ENCODE measurements at places on chromosomes 6 and 20.
A peak's percentile ranks its signal among the peaks of the same experiment; 100 is the strongest.

- DNase-seq: peak; percentile 91
Measured at GRCh38 chr20:47278907-47279348, 77.6 kb downstream of the ZMYND8 start.

GRCh38 chr6:149809798-149810197, 54.4 kb downstream of the LRP11 start:
- no peak for DNase-seq

GRCh38 chr6:143279385-143279784, 171.1 kb downstream of the ADAT2 start:
- peak; percentile 24 for DNase-seq

DNA sequence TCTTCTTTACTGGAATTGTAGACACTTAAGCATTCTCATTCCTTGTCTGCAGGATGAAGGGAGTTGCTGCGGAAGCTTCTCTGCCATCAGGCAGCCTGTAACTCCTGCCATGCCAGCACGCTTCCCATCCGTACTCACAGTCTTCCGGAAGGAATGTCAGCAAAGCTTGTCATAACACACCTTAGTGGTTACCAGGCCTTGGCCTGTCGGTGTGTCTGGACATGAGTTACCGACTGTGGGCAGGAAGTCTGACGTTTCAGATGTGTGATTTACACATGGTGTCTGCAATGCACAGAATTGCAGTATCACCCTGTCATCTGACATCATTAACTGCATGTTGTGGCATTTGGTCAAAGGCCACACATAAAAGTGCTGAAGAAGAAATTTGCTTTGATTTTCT, 102.2 kb downstream of the SLC24A3 start:
- DNase-seq: no peak

DNA sequence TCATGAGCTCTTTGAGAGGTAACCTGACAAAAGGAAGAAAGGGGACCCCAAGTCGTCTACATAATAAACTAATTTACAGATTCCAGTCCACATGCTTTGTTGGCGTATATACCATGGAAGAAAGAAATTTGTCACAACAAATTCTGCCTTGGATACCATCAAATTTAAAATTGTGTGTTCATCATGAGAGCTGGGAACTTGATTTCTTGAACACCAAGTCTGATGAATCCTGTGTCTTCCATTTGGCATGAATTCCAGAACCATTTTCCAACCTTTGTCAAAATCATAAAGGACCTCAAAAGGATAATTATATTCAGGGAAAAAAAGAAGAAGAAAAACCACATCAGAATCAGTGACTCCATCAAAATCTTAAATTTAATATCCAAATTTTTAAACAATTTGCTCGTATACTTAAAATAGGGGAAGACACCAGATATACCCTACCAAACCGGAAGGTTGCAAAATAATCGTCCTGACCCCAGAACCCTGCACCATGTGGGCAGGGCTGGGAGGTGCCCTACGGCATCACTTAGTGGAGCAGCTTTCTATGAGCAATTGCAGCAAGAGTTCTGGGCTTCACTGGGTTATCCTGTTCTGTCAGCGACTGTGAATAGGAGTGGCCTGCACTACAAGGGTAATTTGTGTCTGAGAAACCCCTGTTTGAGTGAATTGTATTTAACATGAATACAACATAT, 74.1 kb upstream of the INSM1 start:
- no peak for DNase-seq

- no peak for DNase-seq
Measured at GRCh38 chr20:12110711-12111110, 193.0 kb downstream of the BTBD3 start.

DNA sequence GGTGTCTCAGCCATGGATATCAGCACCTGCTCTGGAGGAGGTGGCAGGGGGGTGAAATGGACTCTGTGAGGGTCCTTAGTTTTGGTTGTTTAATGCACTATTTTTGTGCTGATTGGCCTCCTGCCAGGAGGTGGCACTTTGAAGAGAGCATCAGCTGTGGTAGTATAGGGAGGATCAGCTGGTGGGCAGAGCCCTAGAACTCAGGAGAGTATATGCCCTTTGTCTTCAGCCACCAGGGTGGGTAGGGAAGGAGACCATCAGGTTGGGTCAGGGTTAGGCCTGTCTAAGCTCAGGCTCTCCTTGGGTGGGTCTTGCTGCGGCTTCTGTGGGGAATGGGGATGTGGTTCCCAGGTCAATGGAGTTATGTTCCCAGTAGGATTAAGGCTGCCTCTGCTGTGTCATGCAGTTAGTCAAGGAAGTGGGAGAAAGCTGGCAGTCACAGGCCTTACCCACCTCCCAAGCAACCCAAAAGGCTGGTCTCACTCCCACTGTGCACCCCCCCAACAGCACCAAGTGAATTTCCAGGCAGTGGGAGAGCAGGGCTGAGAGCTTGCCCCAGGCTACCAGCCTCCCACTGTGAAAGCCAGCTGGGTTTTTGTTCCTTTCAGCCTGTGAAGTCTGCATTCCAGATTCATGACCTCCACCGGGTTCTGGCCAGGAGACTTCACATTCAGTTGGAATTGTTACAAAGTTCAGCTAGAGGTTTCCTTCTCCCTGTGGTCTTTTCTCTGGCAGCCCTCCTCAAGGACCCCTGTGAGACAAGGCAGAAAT, 5.7 kb upstream of the OSTM1 start:
- DNase-seq: no peak

DNA sequence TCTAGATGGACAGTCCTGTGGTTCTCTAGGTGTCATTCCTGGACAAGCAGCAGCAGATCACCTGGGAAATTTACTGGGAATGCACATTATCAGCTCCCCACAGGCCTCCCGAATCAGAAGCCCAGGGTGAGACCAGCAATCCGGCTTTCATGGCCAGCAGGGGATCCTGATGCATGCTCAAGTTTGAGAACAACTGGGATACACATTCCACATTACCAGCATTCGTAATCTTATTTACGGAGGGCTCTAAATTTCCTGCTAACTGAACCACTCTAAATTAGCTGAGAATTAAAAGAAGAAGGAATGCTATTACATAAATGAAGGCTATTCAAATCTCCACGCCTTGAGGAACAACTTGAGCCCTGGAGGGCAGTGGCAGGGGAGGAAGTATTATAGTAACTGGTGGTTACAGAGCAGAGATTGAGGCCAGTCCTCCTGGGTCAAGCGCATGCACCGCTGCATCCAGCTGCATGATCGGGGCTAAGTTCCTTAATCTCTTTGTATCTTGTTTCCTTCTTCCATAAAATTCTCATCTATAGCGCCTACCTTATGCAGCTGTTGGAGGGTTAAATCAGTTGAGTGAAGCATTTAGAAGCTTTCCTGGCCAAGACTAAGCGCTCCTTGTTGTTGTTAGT, 403.7 kb downstream of the CDH26 start:
- no peak for DNase-seq

DNA sequence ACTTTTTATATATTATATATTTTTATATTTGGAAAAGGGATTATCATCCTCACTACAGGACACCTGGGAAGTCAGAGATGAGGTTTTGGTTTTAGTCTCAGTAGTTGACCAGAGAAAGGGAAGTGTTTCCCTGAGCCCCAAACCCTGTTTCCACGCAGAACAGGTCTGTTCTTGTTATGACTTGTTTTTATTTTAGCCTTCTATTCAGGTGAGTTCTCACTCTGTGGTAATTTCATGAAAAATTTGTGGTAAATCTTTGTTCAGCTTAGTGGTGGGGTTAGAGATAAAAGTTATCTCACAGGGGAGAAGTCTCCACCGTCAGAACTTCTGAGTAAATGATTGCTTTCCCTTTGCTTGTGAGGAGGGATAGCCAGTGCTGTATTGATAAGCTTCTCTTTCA, 224.9 kb downstream of the FARS2 start:
- DNase-seq: no peak

- DNase-seq: no peak
Measured at GRCh38 chr20:57088436-57088835, 178.0 kb downstream of the BMP7 start.

DNA sequence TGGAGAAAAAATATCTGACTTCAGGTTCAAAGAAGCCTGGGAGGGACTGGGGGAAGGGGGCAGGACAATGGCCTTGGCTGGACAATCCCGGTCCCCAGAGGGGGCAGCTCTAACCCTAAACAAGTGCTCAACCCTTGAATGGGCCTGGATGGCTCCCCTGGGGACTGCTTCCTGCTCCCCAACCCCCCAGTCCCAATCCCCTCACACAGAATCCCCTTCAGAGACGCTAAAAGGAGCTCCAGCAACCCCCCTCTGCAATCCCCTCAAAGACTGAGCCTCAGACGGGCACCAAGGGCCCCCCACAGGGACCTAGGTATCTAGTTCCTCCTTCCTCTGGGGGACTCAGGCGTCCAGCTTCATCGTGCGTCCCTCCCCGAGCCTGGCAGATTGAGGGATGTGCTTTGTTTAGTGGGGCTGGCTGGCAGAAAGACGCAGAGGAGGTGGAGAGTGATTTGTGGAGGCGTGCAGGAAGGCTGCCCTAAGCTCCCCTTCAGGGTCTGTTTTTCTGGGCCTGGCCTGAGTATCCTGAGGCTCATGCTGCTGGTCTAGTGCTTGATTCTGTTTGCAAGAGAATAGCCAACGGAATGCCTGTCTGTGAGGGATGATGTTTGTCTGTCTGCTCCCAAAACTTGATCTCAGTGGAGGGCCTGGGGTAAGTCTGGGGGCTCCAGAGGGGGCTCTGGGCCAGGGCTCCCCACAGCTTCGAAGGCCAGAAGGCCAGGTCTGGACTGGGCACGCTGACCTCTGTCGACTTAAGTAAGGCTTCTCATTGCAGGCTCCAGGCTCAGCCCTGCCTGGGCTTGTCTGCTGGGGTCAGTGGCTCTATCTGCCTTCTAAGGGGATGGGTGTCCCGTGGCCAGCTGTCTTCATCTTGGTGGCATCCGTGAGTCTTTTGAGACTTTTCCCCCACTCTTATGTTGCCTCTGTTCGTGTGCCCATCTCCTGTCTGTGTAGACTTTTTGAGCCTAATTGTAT, 1.7 kb upstream of the POU5F1 start:
- no peak for DNase-seq

DNA sequence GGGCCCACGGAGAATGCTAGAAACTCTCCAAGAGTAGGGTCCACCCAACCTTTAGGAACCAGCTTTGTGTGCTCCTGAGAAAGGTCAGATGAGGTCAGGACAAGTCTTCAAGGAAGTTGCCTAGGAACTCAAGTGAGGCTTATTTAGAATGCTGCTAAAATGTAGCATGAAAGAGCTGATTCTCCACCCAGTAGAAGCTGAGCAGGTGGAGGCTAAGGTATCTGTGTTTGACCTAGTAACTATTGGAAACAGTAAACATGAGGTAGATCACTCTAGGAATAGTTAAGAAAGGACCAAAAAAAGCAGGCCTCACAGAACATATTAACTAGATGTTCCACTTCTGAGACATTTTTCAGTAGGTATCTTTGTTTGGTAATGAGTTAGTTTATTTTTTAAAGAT, 13.9 kb downstream of the CEP43 start:
- DNase-seq: no peak

DNA sequence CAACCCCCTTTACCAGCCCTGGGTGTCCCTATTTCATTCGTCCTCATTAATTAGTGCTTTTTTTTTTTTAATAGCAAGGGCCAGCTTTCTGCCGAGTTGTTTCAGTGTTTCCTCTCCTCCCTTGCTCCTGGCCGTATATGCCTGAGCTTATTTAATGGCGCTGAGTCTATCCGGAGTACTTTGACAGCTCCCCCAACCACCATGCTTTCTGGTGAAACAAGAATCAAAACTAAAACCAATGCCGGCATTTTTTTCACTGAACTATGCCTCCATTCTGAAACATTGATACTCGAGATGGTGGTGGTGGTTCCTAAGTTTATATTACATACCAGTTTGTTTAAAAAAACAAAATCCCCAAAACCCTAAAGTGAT, 1.2 kb downstream of the DCBLD1 start:
- no peak for DNase-seq

- no peak for DNase-seq
Measured at GRCh38 chr6:25188232-25188631, 90.9 kb upstream of the CARMIL1 start.

DNA sequence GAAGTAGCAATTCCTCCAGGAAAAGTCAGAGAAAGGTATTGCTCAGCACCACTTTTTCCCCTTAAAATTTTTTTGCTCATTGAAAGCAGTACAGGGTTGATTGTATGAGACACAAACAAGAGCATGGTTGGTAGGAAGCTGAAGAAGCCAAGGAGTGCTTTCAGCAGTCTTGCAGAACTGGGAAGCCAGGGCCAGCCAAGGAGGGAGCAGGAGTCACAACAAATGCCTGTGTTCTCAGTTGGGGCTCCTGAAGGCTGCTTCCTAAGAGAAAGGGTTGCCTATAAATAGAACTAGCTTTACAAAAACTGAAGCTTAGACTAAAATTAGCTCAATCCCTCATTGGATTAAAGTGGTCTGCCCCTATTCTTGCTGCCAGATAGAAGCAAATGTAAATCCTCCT, 3.3 kb upstream of the THEMIS start:
- DNase-seq: no peak

- DNase-seq: no peak
Measured at GRCh38 chr20:59403962-59404314, 103.5 kb downstream of the EDN3 start.

GRCh38 chr20:58140787-58141425, 87.5 kb downstream of the ANKRD60 start:
- no peak for DNase-seq

DNA sequence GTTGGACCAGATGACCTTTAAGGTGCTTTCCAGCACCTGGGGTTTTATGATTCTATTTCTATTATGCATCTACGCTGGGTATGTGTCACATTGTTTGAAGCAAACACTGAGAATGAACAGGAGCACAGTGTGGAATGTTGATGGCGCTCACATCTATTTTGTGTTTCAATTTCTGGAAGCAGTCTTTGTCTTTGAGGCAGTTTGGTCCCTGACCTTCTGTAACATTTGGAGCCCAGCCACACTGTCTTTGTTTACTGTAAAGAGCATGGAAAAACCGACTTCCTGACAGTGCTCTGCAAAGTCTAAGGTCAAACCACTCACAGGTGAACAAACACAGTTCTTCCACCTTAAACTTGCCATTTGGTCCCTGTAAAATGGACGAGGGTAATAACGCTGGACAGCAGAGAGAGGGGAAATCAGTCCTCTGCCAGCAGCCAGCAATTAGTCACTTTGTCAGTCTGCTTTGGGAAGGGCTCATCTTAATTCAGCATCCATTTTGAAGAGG, 155.5 kb downstream of the PRL start:
- peak; percentile 78 for DNase-seq

DNA sequence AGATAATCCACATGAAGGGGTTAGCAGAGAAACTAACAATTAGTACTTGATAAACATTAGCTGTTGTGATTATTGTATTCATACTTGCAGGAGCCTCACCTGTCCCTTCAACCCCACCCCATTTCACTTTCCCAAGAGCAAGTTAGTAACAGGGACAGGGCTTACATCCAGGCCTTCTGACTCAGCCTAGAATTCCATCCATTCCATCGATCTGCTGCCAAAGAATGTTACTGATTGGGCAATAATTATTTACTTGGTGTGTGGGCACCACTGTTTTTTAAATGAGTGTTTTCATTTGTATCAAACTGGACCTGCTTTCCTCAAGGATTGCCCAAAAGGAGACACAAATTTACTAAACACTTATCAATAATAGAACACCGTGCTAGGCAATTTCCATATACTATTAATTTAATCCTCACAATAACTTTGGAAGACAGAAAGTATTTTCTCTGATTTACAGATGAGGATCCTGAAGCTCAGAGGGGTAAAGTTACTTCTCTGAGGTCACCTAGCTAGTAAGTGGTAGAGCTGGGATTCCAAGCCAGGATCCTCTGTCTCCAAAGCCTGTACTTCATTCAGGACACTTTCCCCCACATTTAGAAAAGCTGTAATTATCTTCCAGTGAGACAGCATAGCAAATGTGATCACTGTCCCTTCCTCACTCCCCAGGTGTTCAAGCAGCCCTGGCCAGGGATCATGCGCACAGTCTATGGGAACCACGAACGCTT, 32.8 kb downstream of the GSS start:
- peak; percentile 73 for DNase-seq
